T-cell (primary cell): ENCODE measurements at places on chromosomes 11 and 22.

- DNase-seq: no peak
These were observed 732.6 kb downstream of the NTM start for GRCh38 chr11:132103021-132103420.

GRCh38 chr11:3156282-3156660 lies 8.8 kb downstream of the OSBPL5 start:
- DNase-seq: no peak

GRCh38 chr22:42418811-42419242 lies 13.4 kb downstream of the NFAM1 start:
- no peak for DNase-seq

- no peak for DNase-seq
These were observed 10.0 kb upstream of the AMBRA1 start for GRCh38 chr11:46603704-46604308.

DNA sequence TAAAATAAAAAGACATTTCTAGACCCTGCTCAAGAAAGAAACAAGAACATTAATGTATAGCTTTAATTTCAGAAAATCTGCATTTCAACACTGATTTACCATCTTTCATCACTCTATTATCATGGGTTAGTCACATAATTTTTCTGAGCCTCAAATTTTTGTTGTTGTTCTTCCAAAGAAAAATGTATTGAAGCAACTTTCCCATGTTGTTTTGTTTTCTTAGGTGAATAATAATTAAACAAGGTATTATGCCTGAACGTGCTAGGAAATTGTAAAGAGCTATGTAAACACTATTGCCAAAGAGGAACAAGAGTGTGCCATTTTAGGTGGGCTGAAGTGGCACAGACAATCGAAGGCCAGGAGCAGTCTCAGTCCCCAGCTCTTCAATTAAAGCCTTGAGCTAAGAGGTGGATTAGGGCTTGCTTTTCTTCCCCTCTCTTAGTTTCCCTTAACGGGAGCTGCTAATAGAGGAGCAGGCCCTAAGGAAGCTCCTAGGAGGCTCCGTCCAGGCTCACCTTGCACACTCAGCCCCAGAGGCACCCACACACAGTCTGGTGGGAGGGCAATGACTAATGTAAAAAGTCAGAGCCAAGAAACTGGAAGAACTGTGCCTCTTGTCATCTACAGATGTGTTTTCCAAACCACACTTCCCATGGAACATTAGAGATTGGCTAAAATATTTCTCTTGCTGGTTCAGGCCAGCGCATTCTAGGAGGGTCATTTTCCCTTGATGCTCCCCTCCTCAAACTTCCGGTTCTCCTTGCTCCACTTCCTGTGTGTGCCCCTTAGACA lies 8.8 kb upstream of the UBASH3B start:
- DNase-seq: no peak
